Lung (tissue), 17 donors: ENCODE measurements at places on chromosomes 5 and 9. TPM values are rescaled to one million over a fixed set of nuclear protein-coding genes. Genes with fewer than 3 reads are reported as not detected.

DNA sequence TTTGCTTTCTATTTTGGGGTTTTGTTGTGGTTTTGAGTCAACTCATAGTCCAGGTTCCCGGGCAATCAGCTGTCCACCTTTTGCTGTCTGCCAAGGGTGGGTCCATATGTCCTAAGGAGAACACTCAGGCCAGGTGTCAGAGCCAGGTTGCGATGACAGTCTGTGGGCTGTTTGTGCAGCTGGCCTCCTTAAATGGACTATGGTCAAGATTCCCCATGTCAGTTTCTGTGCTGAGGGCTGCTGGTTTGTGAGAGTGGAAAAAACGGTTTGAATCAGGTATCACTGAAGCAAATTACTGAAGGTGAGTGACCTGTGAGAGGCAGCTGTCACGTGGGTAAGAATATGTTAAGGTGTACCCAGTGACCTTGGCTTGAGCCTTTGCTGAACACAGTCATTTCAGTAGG lies 33.0 kb downstream of the SNX30 start:
- no peak for DNase-seq

GRCh38 chr9:126222835-126223431 lies 103.7 kb upstream of the MVB12B start:
- DNase-seq = no peak

DNA sequence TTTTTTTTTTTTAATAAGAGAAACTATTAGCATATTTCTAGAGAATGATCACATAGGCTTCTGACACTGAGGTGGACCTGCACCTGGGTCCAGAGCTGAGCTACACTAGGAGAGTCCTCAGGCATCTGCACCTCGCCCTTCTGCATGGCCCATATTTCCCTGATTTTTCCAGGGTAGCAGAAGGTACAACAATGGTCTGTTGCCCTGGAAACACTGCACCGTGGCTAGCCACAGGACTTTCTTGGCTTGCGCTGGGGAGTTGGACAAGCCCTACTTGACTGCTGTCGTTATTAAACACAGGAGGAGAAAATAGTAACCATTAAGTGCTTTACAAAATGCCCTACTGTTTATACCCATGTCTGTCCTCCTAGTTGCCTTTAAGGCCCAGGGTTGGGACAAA lies 615.7 kb upstream of the MEF2C start:
- no peak for DNase-seq

- no peak for DNase-seq
Measured at GRCh38 chr5:72372331-72372730, 52.2 kb downstream of the PTCD2 start.

GRCh38 chr5:157828944-157829639 lies 29.9 kb downstream of the CLINT1 start:
- no peak for DNase-seq

GRCh38 chr5:66892716-66893115 lies 296.5 kb downstream of the MAST4 start:
- DNase-seq = no peak

- peak; percentile 47 for DNase-seq
Measured at GRCh38 chr5:149212198-149212951, 59.3 kb upstream of the AFAP1L1 start.

- DNase-seq = no peak
Measured at GRCh38 chr5:119902593-119902992, 273.2 kb downstream of the FAM170A start.

DNA sequence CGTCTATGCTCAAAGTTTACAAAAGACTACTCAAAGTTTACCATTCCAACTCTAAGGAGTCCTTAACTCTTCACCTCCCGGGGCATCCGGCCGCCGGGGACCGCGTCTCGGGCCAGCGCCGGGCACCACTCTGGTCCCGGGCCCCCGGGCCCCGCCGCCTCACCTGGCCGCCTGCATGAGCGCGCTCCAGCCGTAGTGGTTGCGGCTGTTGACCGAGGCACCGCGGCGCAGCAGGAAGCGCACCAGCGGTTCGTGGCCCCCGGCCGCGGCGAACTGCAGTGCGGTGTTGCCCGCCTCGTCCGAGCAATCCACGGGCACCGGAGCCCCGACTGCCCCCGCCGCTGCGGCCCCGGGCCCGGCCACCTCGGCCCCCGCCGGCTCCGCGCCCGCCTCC lies 388 bp downstream of the ANKS6 start:
- peak; percentile 41 for DNase-seq

DNA sequence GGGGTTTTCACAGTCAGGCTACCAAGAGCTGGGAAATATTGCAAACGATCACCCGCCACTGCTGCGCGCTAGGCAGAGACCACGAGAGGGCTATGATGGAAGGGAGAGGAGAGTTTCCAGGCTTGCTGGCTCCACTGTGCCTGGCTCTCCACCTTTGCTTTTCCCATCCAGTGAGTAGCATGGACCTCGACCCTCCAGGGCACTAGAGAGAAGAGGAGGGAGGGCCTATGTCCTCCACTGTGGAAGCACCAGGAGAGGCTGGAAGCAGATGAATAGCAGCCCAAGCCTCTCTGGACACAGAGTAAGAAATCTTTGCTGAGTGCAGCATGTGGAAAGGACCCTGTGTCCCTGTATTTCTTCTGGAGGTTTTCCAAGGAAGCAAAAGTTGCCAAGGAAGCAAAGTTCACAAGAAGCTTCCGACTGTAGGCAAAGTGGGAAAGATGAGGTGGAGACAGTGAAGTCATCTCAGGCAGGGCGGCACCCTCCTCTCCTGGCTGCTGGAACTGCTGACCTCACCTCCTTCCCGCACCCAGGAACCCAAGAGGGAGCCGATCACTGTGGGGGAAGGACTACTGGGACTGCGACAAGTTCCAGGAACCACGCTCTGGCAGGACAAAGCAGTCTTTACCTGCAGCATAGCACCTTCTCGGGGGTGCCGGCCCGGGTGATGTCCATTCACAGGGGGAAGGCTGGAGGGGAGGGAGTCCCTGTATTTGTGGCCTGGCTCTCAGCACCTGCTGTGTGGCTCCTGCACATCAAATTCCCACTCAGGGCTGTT lies 79.6 kb downstream of the CSNK1A1 start:
- peak; percentile 71 for DNase-seq

DNA sequence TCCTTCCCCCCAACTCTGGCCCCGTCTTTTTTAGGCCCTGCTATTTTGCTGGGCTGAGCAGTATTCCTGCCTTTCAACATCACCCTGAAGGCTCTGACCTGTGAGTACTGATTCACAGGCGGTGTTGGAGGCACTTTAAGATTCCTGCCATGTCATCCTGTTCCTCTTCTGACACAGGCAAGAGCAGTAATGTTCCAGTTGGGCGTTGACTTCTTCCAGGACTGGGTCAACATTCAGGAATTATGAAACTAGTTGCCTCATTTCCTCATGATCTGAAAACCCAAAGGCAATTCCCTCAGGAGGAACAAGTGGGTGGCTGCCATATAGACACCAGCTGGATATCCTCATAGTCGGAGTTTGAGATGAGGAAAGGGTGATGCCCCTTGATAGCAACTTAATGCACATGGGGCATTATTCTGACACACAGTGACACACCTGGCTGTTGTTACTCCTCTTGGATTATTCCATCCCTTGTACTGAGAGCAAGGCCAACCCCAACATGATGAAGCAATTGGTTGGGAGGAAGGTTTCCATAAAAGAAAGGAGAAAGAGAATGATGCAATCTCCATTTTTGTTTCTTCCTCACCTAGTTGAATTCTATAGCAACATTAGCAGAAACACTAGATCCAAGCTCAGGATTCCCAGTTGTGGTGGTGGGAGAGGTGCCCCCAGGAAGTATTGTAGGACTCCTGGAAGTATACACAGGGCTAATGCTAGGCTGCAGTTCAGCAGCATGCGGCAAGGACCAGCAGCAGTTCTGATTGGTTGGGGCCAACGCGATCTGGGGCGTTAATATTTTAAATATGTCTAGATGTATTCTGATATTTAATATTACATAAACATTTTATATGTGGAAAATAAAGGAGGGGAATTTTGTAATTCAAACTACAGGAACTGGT lies 19.6 kb upstream of the GLRX start:
- no peak for DNase-seq

- DNase-seq = no peak
Measured at GRCh38 chr5:174834081-174834480, 109.7 kb downstream of the MSX2 start.

DNA sequence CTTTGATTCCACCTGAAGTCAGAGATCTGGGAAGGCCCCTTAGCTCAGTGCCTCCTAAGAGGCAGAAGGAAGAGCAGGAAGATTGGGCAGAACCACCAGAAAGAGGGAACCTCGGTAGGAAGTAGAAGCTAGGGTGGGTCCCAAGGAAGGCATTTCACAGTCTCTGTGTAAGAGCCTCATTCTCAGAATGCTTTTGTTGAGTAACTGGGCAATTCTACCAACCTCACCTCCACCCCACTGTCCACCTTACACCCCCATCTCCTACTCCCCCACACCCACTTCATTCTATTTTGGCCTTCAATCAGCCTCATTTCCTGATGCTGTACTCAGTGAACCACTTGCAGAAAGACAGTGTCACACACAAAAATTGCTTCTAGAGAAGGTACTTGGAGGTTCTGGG lies 3.5 kb downstream of the HBEGF start:
- no peak for DNase-seq

GRCh38 chr9:108956631-108957026 lies 22.4 kb downstream of the ABITRAM start:
- DNase-seq = no peak

DNA sequence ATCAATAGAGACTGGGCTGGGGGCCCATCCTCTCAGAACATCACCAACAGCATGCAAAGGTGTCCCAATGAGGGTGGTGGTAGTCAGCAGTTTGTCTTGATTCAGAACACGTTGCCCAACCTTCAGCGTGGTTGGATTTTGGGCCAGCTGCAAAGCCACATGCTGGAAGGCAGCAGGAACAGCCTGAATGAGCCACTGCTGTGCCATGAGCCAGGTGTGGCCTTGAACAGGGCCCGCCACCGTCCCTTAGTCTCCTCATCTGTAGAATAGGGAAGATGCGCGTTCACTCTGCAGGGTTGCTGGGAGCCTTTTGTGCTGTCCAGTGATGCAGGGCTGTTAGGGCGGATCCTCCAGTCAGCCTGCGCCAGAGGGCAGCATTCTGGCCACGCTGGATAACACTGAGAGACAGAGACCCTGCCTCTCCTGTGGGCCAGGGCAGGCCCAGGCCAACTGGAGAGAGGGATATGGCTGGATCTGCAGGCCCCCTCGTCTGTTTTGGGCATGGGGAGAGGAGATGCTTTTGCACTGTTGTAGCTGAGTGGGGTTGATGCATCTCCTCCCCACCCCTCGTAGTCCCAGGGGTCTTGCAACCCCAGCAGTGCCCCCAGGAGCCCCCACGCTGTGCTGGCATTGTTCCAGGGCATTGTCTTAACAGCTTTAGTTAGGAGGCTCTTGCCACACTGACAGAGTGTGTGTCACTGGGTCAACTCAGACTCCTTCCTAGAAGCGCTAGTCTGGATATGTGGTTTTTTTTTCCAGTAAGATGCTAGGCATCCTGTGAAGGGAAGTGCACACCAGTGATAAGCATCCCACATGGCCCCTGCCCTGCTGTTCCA lies 42.1 kb downstream of the SLC46A2 start:
- no peak for DNase-seq

DNA sequence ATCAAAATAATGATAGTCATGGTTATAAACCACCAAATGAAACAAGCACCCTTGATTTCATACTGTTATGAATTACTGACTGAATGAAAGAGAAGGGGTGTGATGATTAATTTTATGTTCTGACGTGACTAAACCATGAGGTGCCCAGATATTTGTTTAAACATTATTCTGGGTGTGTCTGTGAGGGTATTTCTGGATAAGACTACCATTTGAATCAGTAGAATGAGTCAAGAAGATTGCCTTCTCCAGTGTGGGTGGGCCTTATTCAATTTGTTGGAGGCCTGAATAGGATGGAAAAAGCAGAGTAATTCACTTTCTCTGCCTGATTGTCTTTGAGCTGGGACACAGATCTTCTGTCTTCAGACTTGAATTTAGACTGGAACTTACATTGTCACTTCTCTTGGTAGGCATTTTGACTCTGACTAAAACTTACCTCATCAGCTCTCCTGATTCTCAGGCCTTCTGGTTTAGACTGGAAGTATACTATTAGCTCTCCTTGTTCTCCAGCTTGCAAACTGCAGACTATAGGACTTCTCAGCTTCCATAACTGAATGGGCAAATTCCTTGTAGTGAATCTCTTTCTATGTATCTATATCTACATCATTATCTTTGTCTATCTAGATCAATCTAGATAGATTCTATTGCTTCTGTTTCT lies 321.9 kb upstream of the TARS1 start:
- no peak for DNase-seq

- DNase-seq = no peak
Measured at GRCh38 chr5:142808878-142809598, 38.9 kb downstream of the ARHGAP26 start.

DNA sequence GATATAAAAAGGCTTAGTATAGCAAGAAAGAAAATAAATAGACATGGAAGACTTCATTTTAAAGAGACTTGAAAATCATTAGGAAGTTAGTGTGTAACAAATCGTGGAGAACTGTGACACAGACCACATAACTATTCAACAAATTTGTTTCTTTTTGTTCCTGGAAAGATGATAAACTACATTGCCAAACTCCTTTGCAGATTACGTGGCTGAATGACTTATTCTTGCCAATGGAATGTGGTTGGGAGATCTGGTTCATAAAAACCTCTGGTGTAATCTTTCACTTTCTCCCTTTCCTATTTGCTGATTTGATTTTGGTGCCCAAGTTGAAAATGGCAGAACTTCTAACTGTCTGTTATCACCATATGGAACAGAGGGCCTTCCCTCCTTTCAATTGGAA lies 328.9 kb upstream of the MEF2C start:
- no peak for DNase-seq

DNA sequence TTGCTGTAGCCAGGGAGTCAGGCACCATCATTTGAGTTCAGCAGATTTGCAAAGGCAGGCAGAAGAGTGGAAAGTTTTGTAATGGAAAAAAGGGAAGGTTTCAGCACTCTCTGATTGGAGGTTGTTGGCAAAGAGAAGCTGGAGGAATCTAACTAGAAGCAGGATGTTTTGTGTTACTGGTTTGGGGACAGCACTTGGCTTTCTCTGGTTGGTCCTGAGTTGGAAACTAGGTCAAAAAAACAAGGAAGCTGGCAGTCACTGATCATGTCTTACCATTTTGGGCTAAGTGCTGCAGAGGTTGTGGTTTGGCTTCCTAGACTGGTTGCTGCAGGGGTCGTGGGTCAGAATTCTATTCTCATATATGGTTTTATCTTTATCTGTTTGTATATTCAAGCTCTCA lies 189.8 kb downstream of the DRD1 start:
- peak; percentile 13 for DNase-seq

Gene ADAMTS6
- total RNA-seq = 16.8 TPM

Gene SPOUT1
- 50.0 TPM for total RNA-seq

Gene DOCK8
- 75.1 TPM for total RNA-seq

Gene ST6GALNAC4
- total RNA-seq = 42.7 TPM

Gene SLC25A48
- total RNA-seq = not detected

Gene PCDHGA2
- total RNA-seq = 5.5 TPM

Gene PCDHB11
- total RNA-seq = 9.6 TPM
